ENCODE measurements at places on chromosomes 1 and 21. TPM values are rescaled to one million over a fixed set of nuclear protein-coding genes. Genes with fewer than 3 reads are reported as not detected.

MARK1 gene
- 9.2 TPM for polyA plus RNA-seq

SPRR2A gene
- polyA plus RNA-seq: not detected

TRIM67 gene
- 0.06 TPM for polyA plus RNA-seq

ANKRD34A gene
- 0.54 TPM for polyA plus RNA-seq

C1QB gene
- 9.2 TPM for polyA plus RNA-seq

GBP2 gene
- polyA plus RNA-seq: 3.8 TPM

SYPL2 gene
- polyA plus RNA-seq: 9.8 TPM

RBP7 gene
- polyA plus RNA-seq: 21.0 TPM

DISP1 gene
- polyA plus RNA-seq: 15.3 TPM

EXTL1 gene
- 1.7 TPM for polyA plus RNA-seq

- DNase-seq: no peak
Observed at GRCh38 chr1:103905363-103905762, 155.7 kb downstream of the AMY1C start.

DNA sequence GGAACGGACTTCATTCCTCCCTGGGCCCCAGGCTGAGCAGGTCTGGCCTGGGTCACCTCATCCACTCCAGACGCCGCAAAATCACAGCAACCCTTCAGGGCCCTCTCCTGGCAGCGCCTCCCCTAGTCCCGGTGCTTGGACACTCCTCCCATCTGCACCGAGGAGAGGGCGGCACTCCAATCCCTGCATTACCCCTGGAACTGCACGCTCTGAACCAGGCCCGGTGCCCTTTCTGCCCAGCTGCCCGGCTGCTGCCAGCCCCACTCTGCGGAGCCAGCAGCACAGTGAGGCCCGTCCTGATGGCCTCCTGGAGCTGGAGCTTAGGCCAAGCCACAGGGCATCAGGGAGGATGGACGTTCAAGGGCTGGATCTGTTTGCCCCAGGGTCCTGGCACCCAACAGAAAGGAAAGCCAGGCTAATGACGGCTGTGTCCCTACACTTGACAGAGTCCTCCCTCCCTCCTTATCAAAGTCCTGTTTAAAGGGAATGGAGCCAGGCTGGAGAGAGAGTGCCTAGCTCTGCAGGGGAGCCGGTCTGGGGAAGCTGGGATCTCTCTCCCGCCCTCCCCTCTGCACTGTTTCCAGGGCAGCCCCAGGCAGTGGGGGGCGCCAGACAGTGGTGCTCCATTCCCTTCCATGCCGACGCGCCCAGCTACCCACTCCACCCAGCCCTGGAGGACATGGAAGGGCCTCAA is 12.7 kb downstream of the COL6A2 start:
- DNase-seq: no peak

DNA sequence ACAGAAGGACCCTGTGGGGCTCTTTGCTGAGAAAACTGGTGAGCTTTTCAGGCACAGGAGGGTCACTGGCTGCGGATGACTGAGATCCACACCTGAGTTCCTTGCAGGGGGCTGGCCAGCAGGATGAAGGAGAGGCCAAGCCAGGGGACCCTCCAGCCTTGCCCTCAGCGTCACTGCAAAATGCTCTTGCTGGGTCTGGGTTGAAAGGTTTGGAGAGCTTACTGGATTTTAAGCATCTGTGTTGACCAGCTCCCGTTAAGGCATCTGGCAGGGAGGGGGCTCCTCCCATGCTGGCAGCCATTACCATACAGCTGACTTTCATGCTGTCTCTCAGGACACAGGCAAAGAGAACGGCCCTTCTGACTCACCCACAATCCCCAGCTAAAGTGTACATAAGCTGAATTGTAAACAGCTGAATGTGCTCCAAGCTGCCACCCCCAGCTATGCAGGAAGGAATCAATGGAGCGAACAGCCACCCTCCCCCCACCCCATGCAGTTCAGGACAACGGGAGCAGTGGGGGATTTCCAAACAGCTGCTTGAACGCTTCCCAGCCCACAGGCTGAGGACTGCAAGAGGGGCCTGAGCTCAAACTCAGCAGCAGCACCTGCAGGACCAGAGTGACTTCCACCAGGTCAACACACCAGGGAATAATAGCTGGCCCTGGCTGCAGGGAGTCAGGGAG is 21.3 kb upstream of the A3GALT2 start:
- peak; percentile 74 for DNase-seq

- DNase-seq: no peak
Observed at GRCh38 chr1:57378534-57378933, 45.3 kb downstream of the DAB1 start.

DNA sequence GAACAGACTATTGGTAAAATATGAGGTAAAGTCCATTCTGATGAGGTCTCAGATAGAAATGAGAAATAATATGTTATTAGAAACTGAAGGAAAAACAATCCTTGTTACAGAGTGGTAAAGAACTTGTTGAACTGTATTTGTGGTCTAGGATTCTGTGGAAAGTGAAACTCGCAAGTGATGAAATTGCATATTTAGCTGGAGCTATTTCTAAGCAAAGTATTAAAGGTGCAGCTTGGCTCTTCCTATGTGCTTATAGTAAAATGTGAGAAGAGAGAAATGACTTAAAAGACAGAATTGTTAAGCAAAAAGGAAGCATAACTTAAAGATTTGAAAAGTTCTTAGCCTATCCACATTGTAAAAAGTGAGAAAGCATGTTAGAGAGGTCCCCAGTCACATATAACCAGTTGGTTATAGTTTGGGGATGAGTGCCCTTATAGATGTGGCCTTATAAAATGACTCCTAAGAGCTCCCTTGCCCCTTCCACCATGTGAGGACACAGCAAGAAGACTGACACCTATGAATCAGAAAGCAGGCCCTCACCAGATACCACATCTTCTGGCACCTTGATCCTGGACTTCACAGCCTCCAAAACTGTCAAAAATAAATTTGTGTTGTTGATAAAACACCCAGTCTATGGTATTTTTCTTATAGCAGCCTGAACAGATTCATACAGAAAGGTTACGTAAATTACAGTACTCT is 24.8 kb downstream of the PHTF1 start:
- DNase-seq: no peak

DNA sequence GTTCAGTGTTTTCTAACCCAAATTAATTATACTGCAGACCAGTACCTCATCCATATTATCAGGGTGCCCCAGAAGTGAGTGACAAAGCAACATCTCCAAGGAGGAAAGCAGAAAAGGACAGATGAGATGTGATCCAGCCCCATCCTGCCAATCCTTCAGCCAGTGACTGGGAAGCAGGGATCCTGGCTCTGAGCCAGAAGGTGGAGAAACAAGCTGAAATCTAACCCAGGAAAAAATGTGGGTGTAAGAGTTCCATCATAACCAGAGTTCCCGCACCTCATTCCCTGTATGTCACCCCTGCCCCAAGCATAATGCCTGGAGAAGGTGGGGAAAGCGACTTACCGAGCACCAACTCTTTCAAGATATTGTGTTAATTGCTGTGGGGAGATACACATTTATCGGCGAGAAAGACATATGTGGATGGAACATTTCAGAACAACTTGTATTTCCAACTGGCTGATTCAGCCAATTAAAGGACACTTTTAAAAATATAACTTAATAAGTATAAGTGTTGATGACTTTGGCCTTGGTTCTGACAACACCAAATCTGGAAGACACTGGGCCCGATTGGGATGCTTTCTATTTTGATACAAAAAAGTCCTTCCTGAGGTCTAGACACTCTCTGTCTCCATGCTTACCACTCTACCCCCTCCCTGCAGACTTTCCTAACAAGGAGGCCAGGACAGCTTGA is 14.9 kb downstream of the PLEKHA6 start:
- no peak for DNase-seq

DNA sequence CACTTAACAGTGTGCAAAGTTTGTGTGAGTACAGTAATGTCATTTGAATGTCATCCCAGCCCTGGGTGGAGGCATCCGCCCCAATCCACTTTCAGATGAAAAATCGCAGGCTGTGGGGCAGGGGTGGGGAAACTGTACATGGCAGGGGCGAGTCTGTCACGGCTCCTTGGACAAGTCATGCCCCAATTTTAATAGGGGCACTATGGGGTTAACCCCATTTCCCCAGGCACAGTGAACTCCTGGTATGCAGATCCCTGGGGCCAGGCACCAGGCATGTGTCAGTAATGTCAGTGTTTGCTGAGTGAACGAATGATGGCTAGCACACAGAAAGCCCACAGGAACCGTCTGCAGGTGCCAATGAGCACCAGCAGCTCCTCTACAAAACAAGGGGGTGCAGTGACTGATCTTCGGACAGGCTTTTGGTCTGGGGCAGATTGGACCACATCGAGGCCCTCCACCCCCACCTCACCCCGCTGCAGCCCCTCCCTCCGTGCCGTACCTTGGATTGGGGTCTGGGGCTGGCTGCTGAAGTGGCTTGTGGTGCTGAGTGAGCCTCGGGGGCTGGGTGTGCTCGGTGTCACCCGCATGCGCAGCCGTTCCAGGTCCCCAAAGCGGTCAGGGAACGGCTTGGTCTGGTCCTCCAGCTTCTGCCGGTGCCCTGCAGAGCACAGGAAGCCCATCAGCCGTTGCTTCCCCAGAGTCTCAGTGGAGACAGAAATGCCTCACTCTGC is 23.2 kb downstream of the RUNX3 start:
- DNase-seq: no peak

DNA sequence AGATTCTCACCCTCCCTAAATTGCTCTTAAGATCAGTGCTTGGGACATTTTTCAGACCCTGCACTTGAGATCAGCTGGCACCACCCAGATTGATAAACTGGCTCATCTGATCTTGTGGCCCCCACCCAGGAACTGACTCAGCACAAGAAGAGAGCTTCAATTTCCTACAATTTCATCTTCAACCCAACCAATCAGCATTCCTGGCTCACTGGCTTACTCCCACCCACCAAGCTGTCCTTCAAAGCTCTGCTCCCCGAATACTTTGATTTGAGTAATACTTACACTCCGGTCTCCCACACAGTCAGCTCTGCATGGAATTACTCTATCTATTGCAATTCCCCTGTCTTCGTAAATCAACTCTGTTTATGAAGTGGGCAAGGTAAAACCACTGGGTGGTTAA is 461.9 kb upstream of the RGS18 start:
- no peak for DNase-seq

DNA sequence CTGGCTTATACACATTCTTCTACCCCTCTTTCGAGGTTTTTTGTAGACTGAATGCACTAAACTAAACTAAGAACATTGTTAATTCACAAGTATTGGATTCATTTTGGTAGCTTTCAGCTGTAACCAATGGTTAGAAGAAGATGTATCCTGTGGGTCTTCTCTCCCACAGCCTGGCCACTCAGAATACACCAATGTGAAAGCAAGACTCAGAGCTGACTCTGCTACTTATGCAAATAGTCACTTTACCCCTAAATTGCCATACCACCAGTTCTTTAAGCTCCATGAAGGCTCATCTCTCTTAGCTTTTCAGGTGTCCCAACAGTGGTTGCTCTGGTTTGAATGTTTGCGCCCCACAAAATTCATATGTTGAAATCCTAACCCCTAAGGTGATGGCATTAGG is 60.1 kb downstream of the RGS13 start:
- DNase-seq: no peak

- DNase-seq: no peak
Observed at GRCh38 chr1:58874342-58874741, 90.5 kb upstream of the JUN start.

- no peak for DNase-seq
Observed at GRCh38 chr1:153360190-153360589, 2.5 kb downstream of the S100A9 start.

DNA sequence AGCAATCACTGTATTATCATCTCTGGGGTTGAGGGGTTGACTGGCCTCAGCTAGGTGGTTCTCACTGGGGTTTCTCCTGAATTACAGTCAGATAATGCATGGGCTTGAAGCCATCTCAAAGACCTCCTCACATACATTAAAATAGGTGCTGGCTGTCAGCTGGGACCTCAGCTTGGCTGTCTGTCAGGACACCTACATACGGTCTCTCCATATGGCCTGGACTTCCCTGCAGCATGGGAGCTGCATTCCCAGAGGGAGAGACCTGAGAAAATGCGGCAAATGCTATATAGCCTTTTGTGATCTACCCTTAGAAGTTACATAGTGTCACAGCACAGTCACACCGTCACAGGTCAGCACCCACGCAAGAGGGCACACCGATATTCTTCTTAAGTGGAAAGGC is 93.6 kb downstream of the TSEN15 start:
- DNase-seq: no peak

DNA sequence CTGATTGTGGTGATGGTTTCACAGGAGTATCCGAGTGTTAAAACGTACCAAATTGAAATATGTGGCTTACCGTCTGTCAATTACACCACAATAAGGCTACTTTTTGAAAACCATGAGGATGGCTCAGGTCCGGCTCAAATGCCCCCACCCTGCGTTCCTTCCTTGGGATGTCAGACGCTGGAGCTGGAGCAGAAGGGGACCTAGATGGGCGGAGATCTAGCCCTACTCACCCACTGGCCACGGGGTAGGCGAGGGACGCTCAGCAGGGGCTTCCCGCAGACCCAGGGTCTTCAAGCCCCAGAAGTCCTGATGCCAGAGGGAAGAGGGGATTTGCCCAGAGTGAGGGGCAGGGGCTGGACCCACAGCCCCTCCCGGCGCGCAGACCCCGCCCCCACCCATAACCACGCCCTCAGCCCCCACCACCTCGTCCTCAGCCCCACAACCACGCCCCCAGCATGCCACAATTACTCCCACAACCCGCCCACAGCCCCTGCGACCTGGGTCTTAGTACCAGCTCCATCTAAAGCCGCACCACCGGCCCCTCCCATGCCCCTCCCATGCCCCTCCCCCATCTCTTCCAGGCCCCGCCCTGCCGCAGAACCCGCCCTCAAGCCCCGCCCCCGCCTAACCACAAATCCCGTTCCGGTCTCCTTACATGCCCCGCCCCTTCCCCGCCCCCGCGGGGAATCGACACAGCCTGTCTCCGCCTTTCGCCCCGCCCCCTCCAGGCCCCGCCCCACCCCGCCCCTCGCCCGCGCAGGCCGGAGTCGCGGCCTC is at the start of gene LRRC3:
TSS of gene LRRC3 (plus strand) at position 764 of the 777 bp plus-strand sequence. CDS start 1,135 bp downstream, outside the sequence.
- peak; percentile 69 for DNase-seq

- DNase-seq: no peak
Observed at GRCh38 chr1:37031871-37032270, 2.4 kb downstream of the GRIK3 start.

GRCh38 chr1:156126043-156126629 is 11.6 kb downstream of the LMNA start:
- no peak for DNase-seq

DNA sequence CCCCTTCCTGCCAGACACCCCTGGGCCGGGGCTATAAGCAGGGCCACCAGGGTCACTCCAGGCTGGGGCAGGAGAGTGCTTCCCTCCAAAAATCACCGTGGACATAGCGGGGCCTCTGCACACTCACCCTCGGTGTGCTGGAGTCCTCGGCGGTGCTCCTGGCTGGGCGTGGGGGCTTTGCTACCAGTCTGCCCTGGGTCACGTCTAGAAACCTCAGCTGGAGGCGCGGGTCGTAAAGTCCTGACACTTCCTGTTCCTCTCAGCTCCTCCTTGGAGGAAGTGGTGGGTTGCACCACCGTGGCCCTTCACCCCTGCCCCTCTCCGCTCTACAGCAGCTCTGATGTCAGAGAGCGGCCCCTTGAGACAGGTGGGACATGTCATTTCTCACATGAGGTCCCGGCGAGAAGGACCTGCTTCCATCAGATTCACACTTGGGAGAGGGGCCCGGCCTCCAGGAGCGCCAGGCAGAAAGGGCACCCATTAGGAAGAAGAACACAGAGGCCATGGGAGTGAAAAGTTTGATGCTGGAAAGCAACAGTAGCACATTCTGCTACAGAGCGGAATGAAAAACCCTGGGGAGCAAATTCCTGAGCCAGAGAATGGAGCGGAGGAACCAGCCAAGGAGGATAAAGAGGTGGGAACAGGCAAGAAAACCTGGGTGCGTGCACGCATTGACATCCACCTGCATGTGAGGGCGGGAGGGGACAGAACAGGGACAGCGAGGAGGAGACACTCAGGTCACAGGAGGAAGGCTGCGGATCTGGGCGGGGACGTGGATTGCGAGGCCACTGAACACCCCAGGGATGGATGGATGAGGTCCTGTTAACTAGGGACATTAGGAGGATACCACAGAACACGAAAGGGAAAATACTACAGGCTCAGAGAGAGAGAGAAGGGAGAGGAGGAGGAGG is at the start of gene ITGB2:
TSS of gene ITGB2 (minus strand) at position 206 of the 911 bp plus-strand sequence. CDS start 10,117 bp downstream, outside the sequence.
- no peak for DNase-seq
